ENCODE measurements at places on chromosomes 3 and 15. TPM values are rescaled to one million over a fixed set of nuclear protein-coding genes. Genes with fewer than 3 reads are reported as not detected.

Gene DNAJA4
- not detected for total RNA-seq

Gene NME9
- total RNA-seq, result not detected

Gene CCRL2
- 3.2 TPM for total RNA-seq

Gene MAP2K5
- 32.1 TPM for total RNA-seq

Gene CDHR4
- total RNA-seq, result not detected

Gene LRRK1
- not detected for total RNA-seq

Gene MRAS
- 37.5 TPM for total RNA-seq

Gene CHRNA7
- 1.3 TPM for total RNA-seq

Gene GCSAM
- total RNA-seq, result not detected

Gene PARP6
- 30.4 TPM for total RNA-seq

Gene HYAL2
- total RNA-seq, result 91.0 TPM

Gene FGF12
- not detected for total RNA-seq

Gene RBPMS2
- total RNA-seq, result 0.12 TPM

Gene TPRG1
- not detected for total RNA-seq

Gene CYP19A1
- not detected for total RNA-seq

Gene ZKSCAN7
- total RNA-seq, result 3.2 TPM

Gene KBTBD13
- not detected for total RNA-seq

Gene CCR4
- total RNA-seq, result 0.06 TPM

Gene TMIE
- total RNA-seq, result not detected

Gene TP63
- not detected for total RNA-seq

Gene SLC51B
- not detected for total RNA-seq

Gene ADGRG7
- total RNA-seq, result not detected

Gene CD276
- 108 TPM for total RNA-seq

Gene CLEC3B
- total RNA-seq, result not detected

Gene A4GNT
- not detected for total RNA-seq
